ENCODE measurements at places on chromosomes 4 and X. TPM values are rescaled to one million over a fixed set of nuclear protein-coding genes. Genes with fewer than 3 reads are reported as not detected.
A peak's percentile ranks its signal among the peaks of the same experiment; 100 is the strongest.

DNA sequence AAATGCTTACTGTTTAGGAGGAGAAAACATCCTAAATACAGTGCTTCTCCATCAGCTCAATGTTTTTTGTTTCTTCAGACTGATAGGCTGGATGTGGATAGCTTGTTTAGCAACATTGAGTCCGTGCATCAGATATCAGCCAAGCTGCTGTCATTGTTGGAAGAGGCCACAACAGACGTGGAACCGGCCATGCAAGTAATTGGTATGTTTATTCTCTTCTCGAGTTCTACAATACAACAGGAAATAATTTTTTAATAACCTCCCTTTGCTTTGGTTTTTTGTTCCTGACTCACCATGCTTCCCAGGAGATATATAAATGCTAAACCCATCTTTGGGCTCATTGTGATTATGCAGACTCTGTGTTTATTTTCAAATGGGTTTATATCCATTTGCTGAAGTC is 60.9 kb downstream of the ARHGEF38 start:
- DNase-seq, result no peak

- DNase-seq, result no peak
Measured at GRCh38 chr4:8171984-8172924, 13.6 kb upstream of the ABLIM2 start.

DNA sequence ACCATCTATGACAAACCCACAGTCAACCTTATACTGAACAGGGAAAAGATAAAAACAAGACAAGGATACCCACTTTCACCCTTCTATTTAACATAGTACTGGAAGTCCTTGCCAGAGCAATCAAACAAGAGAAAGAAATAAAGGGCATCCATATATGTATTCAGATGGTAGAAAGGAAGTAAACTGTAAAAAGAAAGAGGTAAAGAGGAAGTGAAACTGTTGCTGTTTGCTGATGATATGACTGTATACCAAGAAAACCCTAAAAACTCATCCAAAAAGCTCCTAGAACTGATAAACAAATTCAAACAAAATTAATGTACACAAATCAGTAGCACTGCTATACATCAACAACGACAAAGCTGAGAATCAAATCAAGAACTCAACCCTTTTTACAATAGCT is 538.7 kb upstream of the PABPC4L start:
- no peak for DNase-seq

- peak; percentile 55 for DNase-seq
Measured at GRCh38 chrX:1581132-1581531, 10.3 kb upstream of the AKAP17A start.

DNA sequence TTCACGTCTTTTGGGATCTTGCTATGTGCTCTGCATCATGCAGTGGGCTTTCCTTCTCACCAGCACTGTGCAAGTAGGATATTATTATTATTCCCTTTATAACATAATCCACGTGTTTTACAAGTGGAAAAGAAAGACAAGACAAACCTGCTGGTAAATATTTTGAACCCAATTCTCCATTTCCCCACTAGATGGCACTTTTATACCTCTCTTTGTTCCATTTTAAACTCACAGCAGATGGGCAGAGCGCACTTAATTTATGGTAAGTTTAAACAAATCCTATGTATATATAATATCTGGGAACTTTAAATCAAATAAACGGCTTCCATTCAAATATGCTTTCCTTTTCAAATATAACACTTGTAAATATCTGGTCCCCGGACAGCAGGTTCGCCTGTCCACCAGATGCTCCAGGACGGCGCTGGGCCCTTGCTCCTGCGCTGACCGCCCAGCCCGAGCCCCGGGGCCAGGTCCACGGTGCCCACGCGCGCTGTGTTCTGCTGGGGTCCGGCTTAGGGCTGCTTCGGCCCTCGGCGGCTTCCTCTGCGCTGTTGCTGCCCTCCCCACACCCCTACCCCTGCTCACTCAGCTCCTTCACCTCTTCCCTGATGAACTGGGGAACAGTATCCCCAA is 31.1 kb downstream of the F11 start:
- DNase-seq, result peak; percentile 55

DNA sequence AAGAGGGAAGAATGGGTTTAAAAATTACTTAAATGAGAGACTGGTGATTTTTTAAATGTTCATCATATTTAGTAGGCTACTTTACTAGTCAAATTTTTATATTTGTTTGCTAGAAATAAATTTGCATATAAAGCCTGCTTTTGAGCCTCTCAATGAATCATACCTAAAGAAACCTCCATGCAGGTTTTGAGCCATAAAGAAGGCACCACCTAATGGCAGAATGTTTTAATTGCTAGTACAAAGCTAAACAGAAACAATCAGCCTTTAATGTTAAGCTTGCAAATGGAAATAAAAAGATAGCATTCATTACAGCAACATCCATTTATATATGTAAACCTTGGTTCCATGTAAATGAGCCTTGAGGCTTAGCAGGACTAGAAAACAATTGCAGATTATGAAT is 989.7 kb downstream of the CCSER1 start:
- no peak for DNase-seq

GRCh38 chr4:150237110-150237872 is 159.0 kb downstream of the DCLK2 start:
- peak; percentile 91 for DNase-seq

DNA sequence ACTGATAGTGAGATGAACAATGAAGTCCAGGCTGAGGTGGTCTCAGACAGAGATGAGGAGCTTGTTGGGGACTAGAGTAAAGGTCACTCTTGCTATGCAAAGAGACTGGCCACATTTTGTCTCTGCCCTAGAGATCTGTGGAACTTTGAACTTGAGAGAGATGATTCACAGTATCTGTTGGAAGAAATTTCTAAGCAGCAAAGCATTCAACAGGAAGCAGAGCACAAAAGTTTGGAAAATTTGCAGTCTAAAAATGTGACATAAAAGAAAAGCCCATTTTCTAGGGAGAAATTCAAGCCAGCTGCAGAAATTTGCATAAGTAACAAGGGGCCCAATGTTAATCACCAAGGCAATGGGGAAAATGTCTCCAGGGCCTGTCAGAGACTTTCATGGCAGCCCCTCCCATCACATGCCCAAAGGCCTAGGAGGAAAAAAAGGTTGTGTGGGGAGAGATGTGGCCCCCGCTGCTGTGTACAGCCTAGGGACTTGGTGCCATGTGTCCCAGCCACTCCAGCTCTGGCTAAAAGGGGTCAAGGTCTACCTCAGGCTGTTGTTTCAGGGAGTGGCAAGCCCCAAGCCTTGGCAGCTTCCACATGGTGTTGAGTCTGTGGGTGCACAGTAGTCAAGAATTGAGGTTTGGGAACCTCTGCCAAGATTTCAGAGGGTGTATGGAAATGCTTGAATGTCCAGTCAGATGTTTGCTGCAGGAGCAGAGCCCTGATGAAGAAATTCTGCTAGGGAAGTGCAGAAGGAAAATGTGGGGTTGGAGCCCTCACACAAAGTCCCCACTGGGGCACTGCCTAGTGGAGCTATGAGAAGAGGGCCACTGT is 262.8 kb downstream of the DKK2 start:
- no peak for DNase-seq

DNA sequence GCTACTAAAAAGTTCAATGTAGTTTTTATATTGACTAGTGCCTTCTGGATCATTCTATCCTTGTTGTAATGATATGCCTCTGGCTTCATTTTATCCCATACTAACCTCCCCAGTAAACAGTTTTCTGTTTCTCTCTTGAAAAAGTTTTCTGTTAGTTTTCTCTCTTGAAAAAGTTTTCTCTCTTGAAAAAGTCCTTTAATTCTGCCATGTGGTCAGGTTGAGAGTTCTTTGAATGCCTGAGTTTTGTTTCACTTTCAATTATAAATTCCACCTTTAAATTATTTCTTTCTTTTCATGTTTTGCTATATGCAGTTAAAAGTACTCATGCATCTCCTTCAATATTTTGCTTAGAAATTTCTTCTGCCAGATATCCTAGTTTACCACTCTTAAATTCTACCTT is 1139.6 kb downstream of the STPG2 start:
- DNase-seq, result no peak

The HS3ST1 gene
- polyA plus RNA-seq, result 0.57 TPM

DNA sequence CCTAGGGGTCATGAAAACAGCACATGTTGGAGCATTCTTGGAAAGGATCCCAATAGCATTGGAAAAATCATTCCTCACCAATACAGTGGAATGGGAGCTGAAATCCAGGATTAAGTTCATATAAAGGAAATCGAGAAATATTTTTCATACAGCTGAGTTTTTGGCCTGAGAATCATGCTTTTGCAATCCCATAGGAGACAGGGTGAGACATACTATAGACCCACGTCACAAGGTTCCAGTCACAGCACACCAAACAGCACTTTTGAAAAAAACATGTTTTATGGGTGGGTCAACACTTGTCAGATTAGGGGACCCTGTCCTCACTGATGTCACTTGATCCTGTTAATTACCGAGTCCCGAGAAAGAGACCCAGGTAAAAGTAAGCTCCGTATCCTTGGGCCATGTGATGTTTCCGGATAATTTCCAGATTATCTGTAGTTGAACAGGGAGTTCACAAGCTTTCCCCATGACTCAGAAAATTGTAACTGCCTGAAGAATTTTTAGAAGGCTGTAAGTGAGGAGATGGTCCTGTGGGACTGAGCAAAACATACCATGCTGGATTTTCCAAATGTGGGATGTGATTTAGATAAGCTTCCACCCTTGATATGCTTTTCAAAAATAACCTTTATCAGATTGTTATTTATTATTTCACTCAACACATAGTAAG is 80.9 kb upstream of the TLR3 start:
- peak; percentile 13 for DNase-seq

DNA sequence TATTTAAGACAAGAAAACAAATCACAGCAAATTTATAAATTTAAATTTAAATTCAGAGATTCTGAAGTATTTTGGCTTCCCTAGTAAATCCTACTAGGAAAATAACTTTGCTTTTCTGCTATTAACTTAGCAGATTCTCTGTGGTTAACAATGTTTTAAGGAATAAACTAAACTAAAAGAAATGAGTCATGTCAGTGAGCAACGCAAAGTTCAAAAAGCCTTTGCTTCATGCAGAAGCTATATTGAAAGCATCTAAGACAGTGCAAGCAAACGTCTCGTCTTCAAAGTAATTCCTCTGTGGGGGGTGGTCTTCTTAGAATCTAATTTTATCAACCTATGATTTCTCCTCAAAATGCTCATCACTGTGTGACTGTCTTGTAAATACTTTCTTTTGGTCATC is 30.1 kb downstream of the GABRB1 start:
- DNase-seq, result no peak

DNA sequence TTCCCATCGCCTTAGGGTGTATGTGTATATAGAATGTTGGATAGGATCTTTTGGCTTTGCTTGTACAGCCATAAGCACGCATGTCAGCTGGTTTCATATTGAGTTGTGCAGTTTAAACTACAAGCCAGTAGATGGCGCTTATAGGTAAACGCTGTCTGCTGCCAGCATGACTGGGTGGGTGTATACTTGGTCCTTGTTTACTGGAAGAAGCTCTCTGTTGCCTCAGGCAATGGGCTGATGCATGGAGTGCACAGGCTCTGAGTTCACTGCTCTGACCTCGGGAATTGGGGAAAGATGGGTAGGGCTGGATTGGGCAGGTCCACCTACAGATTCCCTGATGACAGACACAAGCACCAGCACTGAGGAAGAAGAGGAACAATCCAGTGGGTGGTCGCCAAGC is 831.5 kb downstream of the STIM2 start:
- DNase-seq, result no peak

DNA sequence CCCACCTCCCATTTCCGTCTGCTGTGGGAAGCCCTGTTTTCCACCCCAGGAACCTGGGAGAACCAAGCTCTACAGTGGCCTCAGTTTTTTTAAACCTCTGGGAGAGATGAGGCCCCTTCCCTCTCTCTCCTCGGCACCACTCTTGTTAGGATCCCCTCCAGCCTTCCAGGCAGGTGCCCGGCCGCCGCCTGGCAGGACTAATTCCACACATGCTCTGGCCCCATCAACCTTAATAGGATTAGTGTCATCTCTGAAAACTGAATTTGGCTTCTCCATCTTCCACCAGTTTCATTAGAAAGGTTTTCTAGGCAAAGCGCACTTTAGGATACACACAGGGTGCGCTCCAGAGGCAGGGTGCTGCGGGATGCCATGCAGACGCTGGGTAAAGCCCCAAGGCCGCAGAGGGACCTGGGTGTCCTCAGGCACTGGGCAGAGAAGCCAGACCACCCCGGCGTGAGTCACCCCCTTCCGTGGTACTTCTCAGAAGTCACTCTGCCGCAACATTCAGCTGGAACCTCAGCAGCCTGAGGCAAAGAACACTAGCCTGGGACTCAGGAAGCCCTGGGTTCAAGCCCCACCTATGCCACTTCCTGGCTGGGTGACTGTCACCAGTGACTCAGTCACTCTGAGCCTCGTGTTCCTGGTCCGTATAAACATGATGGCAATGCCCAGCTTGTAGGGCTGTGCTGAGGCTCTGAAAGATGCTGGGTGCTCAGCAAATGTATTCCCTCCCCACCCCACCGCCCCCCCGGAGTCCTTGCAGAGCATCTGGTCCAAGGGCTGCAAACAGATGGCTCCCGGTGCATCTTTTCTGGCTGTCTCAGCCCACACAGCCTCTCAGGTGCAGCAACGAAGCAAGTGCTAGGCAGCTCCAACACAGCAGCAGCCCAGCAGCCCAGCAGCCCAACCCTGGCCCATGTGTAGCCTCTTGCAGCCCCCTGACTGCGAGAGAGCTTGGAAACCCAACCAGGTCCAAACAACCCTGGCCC is 29.1 kb downstream of the PPP2R2C start:
- DNase-seq, result no peak

The TMEM131L gene
- 53.1 TPM for polyA plus RNA-seq

DNA sequence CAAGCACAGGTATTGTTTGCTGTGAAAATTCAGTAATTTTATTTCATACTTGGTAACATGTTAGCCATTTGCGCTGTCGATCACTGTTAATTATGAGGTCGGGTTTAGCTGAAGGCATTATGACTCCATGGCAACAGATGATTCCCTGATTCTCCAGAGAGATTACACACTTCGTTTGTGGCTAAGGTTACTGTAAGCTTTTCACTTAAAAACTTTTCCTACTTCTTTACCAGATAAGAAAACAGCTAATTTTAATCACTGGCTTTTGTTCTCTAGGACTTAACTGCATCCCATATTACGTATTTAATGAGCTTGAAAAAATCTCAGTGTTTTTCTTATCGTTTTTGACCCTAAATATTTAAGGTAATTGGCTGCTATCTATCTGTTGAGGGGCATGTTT is 2.1 kb downstream of the GSTCD start:
- DNase-seq, result no peak

DNA sequence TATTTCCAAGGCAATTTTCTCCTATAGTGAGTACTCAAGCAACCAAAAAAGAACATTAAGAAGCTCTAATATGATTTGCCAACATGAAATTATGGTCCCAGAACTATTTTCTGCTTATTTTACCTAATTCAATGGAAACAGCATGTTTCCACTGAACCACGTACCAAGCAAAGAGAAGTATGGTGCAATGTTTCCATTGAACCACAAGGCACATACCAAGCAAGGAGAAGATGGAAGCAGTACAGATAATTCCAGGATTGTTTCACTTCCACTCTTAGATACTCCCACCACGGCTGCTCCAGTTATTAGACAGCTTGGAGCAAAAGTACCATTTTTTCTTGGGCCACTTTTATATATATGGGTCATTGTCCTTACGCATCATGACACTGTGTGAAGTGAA is 164.9 kb downstream of the RNF150 start:
- no peak for DNase-seq
